CD14-positive monocyte (primary cell): ENCODE measurements at places on chromosomes 2 and 18. TPM values are rescaled to one million over a fixed set of nuclear protein-coding genes. Genes with fewer than 3 reads are reported as not detected.

DNA sequence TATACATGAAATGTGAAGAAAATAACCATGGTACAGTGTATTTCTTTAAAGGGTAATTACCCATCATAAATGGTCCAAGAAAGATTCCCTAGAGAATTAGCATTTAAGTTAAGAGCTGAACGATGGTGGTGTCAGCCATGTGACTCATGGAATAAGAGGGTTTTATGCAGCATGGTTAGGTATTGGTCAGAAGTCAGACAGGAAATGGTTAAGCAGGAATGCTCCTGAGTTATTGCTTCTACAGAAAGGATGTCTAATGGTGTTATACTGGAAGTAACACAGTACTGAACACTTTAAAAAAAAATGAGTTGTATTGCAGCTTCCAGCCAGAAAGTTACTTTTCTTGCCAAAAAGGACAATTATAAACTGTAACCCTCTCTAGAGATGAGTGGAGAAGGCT lies 72.7 kb upstream of the UBE2E3 start:
- DNase-seq = no peak

DNA sequence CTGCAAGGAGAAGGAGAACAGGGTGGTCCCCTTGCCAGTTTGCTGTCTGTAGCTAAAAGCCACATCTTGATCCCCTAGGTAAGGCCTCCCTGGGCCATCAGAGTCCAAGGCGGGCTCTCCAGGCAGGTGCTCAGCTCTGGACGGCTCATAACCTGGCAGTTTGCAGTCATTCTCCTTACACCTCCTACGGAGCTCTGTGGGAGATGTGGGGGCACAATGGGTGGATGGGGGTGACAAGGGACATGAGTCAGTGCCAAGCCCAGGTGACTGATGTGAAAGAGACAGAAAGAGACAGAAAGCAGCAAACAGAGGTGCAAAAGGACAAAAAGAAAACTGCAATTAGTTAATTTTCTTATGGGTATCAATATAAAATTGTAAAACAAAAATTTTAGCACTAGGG lies 120.6 kb upstream of the ZBTB14 start:
- no peak for DNase-seq

DNA sequence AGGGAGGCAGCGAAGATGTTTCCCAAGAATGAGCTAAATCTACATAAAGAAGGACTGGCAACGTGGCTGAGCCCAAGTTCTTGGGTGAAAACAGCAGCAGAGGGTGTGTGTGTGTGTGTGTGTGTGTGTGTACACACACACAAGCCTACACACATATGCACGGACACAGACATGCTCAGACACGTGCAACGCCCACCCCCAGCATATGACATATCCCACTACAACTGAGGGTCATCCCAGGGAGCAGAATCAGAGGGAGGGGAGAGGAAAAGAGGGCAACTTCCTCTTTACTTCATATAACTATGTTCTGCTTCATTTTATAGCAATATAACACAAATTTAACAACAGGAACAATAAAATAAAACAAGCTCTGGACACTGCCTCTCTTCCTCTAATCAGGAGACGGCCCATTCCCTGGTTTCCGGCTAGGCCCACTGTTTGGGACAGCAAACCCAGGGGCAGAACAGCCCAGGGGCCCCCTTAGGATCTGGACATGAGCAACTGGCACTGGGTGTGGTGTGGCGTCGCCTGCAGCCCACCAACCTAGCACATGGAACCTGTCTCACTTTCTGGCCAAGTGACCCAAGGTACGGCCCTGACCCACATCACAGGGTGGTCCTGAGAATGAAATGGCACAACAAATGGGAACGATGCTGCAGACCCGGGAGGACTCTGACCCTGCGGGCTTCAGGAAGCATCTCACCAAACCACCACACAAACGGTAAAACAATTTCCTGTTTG lies 25.0 kb downstream of the FAM178B start:
- DNase-seq = no peak

GRCh38 chr2:241425368-241425767 lies 69.3 kb downstream of the FARP2 start:
- no peak for DNase-seq

DNA sequence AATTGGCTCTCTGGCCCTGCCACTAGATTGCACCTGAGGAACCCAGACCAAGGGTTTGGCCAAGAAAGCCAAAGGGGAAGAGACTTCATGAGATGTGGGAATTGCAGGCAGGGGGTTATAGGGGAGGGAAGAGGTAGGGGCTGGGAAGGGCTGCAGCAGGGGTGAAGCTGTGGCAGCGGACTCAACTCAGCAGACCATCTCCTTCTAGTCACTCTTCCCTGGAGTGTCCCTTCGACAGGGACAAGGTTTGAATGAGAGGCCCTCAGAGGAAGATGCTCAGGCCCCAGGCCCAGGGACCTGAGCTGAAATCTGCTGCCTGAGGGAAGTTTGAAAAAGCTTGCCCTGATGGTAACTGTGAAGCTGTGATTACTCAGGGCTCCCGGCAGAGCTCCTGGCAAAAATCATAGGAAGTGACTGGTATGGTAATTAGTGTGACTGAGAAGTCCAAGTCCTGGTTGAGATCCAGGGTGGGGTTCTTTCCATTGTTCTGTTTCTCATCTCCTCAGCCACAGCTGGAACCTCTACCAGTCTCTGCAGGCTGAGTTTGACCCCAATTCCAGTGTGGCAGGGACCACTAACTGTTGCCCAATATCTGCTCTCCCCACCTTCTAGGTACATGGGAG lies 300.9 kb downstream of the CYP26B1 start:
- no peak for DNase-seq

DNA sequence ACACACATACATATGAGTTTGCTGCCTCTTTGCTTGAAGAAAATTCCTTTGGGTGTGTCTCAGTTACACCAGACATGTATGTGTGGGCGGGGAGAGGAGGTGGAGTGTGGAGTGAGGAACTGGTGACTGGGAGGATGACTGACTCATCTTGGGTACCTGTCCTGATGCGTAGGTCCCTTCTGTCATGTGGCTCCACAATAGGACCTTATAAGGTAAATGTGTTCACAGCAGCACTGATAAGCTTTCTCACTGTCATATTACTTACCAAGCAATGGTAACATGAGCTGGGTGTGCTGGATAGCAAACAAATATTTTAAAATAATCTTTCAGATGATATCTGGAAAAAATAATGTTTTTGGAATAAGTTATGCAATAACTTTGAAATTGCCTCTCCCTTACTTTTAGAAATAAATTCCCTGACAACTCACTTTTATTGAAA lies 45.1 kb downstream of the SLC9A2 start:
- DNase-seq = no peak

DNA sequence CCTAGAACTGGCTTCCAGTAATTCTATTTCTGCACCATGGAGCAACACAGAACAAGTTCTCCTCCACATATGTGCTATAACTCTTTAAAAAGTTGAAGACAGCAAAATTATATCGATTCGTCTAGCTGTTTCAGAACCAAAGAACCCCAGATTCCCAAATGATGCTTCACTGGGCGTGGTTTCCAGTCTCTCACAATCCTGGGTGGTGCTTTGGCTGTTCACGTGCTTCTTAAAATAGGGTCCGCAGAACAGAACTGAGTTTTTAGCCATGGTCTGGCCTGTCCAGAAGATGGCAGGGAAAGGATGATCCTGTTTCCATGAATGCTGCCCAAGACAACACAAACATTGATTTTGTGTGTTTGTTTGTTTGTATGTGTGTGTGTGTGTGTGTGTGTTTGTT lies 37.6 kb upstream of the PARD3B start:
- DNase-seq = no peak

GRCh38 chr18:64707052-64707451 lies 558.2 kb upstream of the LINC00305 start:
- DNase-seq = peak; percentile 13

DNA sequence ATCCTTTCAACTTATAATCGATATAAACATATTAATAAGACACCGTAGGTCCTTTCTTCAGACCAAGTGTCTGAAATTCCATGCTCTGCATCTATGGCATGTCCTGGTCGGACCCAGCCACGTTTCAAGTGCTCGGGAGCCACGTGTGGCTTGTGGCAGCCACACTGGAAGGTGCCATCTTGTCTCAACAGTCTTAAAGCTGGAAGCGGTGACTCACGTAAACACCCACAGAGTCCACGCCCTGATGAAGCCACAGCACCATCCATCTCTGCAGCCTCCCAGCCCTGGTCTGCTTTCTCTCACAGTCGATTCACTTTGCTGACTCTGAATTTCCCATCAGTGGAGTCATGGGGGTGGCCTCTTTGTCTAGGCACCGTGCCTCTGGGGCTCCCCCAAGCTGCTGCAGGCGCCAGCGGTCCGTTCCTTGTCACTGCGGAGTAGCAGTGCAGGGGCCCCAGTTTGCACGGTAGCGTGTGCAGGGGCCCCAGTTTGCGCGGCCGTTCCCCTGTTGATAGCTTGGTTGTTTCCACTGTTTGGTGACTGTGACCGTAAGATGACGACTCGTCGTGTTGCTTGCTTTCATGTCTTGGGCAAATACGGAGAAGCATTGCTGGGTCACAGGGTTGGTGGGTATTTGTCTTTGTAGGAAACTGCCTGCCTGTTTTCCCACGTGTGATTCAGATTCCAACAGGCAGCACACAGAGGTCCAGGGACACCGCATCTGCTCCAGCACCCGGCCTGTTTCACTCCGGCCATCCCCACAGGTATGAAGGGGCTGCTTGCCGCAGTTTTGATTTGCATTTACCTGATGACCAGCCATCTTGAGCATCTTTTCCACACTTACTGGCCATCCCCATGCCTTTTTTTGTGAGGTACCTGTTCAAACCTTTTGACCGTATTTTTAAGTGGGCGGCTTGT lies 240.3 kb downstream of the HDAC4 start:
- DNase-seq = no peak

DNA sequence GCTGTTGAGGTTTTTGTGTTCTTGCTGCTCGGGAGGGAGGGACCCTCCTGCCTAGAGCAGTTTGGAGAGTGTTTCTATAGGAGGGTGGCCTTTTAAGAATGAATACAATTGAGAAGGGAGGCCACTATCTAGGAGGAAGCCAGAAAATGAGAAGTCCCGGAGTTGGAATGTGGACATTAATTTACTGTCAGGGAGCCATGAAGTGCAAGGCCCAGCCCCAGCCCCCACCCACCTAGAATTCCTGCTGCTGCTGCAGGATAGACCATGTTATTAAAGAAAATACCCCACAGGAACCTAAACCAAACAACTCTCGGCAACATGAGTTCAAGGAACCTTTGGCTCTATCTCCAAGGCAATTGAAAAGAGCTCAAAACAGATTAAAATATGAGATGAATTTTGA lies 46.0 kb downstream of the ZBTB7C start:
- DNase-seq = no peak

DNA sequence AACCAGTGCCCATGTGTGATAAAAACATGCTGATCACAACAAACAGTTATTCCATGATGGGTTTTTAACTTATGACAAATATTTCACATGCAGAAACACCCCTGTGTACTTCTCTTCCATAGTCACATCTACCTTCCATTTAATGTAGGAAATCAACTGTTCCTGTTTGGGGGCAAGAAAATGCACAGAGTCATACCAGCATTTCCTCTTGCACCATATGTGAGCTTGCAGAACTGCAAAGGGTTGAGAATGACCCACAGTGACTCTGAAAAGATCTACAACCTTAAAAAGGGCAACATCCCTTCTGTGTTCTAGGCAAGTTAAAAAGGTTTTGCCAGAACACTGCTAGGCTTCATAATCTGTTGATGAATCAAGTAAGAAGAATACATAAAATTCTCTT lies 9.9 kb downstream of the BMP10 start:
- DNase-seq = peak; percentile 72

DNA sequence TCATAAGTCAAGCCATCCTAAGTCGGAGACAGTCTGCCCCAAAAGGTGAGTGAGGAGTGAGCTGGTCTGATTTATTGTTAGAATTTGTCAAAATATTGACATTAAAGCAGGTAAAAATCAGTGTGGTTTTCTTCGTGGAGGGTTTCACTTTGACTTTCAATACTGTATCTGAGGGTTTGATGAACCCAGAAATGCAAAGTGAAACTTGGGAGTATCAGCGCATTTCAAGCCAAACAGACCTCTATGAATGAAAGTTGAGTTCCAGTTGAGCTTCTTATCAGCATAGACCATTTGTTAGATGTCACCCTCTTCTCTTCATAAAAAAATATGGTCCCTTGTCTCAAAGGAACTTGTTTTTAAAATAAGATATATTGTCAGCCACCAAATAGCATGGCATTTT lies 21.7 kb upstream of the CXCR4 start:
- DNase-seq = no peak

- no peak for DNase-seq
Measured at GRCh38 chr2:180652794-180653193, 327.6 kb upstream of the UBE2E3 start.

- DNase-seq = peak; percentile 10
Measured at GRCh38 chr18:45374878-45375630, 240.2 kb upstream of the SLC14A2 start.

DNA sequence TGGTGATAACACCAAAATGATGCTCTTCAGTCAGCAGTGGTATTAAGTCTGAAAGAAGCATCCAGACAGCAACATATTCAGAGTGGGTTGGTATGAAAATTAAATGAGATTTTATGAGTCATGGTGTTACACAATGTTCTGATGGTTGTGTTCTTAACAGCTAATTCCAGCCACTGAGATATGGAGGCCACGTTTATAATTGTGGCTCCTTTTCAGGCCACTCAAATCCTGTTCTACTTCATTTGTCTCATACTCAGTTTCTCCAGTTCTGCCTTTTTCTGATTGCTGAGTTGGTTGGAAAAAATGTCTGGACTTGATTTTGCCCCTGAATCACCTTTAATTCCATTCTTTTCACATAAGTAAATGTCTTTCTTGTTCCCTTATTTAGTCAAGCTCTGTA lies 162.7 kb upstream of the COL3A1 start:
- DNase-seq = no peak

GRCh38 chr2:219244789-219245147 lies 476 bp downstream of the GLB1L start:
- no peak for DNase-seq

DNA sequence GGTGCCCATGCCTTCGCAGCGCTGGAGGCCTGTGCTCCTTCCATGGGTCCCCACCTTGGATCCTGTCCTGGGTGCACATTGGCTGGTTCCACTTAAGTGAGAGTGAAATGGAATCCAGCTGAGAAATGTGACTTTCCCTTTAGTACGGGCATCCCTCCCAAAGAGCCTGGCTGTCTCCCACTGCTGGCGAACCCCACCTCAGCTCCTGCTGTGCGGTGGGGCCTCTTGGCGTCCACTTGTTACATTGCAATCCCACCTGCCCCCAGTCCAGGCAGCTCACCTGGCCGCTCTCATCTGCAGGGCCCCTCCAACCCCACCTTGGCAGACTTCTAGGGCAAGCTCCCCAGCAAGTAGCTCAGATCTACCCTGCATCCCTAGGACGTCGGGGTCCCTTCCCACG lies 35.5 kb upstream of the GNAL start:
- no peak for DNase-seq

Gene UPP2
- not detected for polyA plus RNA-seq

Gene MSTN
- polyA plus RNA-seq = not detected in 2 replicates

Gene LHCGR
- polyA plus RNA-seq = not detected

Gene MALT1
- 23.8 TPM for polyA plus RNA-seq

Gene UGT1A1
- polyA plus RNA-seq = not detected

Gene MTIF2
- 8.1 TPM for polyA plus RNA-seq

Gene KIF1A
- polyA plus RNA-seq = not detected

Gene ACVR2A
- polyA plus RNA-seq = 2.6 TPM
